M059J (cell line): ENCODE measurements at places on chromosomes 1 and 21. TPM values are rescaled to one million over a fixed set of nuclear protein-coding genes. Genes with fewer than 3 reads are reported as not detected.

GRCh38 chr21:41932191-41932575, 21.6 kb downstream of the C2CD2 start:
- peak; percentile 99 for DNase-seq

DNA sequence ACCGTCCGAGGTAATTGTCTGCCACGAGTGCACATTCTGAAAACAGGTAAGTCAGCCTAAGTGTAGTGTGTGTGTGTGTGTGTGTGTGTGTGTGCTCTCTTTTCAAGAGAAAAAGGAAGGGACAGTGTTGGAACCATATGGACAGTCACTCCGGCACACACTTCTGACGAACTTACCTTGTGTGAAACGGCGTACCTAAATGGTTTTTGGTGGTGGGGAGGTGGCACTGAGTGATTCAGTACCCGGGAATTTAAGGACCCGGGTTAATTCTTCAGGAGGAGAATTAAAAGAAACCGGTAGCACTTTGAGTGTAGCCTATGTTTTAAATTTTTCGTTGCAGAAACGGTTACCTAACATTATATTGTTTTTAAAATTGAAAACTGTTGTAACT, 286 bp downstream of the ODR4 start:
- DNase-seq, result no peak

GRCh38 chr21:43771698-43772424, 4.2 kb downstream of the CSTB start:
- no peak for DNase-seq

DNA sequence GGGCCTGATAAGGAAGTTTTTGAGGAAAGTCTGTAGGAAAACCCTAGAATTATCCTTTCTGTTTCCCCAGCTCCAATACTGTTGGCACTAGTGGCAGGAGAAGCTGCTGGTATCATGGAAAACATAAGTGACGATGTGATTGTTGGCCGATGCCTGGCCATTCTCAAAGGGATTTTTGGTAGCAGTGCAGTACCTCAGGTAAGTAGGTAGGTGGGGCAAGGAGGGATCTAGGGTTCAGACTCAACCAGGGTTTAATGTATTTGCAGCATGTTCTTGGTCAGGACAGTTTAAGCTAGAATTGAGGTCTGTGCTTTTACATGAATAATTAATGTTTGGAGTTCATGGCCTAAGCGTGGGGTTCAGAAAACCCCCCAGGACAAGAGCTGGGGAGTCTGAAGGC, 62.1 kb downstream of the KDM1A start:
- DNase-seq, result no peak

- DNase-seq, result peak; percentile 79
Measured at GRCh38 chr1:29196863-29197589, 15.3 kb upstream of the SRSF4 start.

GRCh38 chr1:242745079-242745478, 220.6 kb upstream of the PLD5 start:
- no peak for DNase-seq

- peak; percentile 75 for DNase-seq
Measured at GRCh38 chr1:11550664-11551283, 71.8 kb downstream of the DISP3 start.

DNA sequence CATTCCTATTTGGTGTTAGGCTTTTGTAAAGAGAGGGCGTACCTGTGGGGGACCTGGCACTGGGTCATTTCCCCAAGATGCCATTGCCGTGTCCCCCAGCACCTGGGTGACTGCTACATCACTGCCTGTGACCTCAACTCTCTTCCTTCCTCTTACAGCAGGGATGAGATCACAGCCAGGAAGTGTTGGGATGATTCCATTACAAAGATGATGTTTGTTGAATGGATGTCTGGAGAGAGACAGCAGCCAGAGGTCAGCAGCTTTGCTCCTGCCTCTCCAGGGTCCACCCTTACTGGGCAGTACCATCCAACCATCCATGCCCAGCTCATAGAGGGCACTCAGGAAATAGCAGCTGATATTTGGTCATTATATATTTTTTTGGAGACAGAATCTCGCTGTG, 35.1 kb downstream of the TMEM51 start:
- peak; percentile 51 for DNase-seq

DNA sequence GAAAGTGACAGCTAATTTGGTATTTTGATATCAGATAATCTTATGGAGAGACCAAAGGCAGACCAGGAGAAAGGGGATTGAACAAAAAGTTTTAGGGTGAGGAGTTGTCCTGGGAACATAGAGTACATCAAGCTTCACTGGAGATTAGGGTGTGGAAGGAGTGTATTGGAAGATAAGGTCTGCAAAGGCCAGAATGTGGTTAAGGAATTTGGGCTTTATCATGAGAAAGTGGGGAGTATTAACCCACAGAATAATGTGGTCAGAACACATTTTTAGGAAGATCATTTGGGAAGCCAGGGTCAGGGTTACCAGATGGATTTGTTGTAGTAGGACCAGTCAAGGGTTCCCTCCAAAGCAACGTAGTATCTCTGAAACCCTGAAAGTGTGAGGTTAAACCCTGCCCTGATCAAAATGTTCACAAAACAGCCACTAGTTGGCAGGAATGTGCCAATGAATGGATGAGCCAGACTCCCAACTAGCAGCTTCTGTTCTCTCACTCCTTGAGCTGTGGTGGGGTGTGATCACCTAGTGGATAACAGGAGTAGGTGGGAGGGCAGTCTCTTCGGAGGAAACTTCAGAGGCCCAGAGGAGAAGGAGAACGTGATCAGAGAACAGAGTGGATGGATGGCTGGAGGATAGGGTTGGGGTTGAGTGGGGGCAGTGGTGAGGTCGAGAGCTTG, 35.8 kb downstream of the SLC2A1 start:
- peak; percentile 87 for DNase-seq

GRCh38 chr1:10204003-10204642, 6.2 kb upstream of the KIF1B start:
- no peak for DNase-seq

GRCh38 chr1:36397083-36397377, 678 bp downstream of the LSM10 start:
- DNase-seq, result no peak

DNA sequence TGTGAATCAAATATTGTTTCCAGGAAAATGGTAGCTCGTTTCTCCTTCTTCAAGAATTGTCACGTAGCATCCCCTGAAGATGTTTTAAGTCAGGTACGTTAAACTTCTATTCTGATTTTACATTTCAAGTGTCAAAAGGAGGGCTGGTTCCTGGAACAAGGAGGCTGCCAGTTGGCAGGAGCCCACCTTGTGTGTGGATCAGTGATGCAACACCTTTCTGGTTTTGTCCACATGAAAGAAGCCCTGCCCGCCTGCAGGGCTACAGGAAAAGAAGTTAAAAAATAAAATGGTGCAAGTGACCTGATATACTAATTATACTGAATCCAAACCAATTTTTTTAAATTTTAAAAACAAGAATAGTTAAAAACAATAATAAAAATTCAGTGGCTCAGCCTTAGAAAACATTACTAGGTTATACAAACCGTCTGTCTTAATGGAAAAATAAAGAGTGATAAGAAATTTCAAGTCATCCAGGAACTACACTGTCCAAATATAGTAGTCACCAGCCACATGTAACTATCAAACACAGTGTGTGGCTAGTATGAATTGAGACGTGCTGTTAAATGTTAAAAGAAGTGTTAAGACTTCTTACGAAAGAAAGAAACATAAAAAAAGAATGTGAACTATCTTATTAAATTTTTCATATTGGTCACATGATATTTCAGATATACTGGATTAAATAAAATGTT, 123.1 kb downstream of the APP start:
- no peak for DNase-seq

DNA sequence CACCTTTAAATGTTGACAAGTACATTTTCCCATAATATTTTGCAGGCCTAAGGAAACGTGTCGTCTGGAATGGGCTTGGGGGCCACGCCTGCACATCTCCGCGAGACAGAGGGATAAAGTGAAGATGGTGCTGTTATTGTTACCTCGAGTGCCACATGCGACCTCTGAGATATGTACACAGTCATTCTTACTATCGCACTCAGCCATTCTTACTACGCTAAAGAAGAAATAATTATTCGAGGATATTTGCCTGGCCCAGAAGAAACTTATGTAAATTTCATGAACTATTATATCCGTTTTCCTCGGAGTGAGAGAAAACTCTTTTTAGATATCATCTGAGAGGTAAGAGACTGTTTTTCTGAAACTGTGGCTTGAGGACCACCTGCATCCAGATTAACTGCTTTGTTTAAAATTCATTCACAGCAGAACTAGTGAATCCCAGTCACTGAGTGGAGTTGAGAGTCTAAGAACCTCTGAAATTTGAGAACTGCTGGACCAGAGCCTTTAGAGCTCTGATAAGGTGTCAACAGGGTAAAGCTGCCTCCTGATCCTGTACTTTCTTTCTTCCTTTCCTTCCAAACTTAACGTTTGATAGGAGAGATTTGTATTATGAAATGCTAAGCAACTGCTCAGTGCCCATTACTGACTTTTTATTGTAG, 811 bp downstream of the EXO1 start:
- DNase-seq, result peak; percentile 26

DNA sequence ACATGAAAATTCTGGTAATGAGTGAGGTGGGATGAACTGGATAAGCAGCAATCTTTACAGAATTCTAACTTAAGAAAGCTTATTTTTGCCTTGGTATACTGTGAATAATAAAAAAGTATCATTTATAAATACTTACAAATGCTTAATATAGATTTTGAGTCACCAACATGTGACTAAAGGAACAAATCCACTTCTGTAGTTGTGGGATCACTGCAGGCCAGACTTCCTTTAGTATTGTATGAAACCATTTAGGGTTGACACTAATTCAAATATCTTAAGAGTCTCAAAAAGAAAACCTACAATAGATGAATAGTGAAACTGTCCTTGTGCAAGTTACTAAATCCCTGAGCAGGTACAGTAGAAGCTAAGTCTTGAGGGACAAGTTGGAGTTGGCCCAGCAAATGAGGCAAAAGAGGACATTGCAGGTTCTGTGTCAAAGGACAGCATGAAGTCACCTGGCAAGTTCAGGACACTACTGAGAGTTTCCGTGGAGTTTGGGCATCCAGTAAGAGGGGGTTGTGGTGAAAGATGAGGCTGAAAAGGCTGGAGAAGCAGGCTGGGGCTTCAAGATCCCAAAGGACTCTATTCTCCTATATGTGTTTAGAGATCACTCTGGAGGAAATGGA, 5.9 kb upstream of the THEM4 start:
- DNase-seq, result no peak

DNA sequence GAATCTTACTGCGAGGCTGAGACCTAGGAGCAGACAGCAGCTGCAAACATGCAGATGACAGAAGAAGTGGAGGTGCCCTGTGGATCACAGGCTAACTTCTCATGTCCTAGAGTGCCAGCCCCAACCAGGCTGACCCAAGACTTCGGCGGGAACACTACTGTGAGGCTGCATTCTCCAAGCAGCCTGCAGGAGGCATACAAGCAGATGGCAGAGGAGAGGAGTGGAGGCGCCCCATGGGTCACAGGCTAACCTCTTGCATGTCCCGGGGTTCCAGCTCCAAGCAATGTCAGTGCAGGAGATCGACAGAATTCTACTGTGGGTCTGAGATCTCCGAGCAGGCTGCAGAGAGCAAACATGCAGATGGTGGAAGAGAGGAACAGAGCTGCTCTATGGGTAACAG, 98.1 kb upstream of the ZNF678 start:
- no peak for DNase-seq

DNA sequence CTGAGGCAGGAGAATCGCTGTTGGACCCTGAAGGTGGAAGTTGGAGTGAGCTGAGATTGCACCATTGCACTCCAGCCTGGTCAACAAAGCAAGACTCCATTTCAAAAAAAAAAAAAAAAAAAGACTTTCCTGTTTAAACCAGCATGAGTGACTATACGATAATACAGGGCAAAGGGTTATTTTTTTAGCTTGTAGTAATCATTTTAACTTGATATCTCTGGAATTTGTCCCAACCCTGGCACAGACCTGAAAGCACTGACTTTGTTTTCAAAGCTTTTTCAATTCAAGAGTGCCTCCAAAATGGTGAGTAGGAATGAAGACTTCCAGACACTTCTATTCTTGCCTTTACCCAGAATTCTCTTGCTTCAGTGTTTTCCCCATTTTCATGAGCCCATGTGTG, 4.4 kb upstream of the TMCO2 start:
- peak; percentile 31 for DNase-seq

DNA sequence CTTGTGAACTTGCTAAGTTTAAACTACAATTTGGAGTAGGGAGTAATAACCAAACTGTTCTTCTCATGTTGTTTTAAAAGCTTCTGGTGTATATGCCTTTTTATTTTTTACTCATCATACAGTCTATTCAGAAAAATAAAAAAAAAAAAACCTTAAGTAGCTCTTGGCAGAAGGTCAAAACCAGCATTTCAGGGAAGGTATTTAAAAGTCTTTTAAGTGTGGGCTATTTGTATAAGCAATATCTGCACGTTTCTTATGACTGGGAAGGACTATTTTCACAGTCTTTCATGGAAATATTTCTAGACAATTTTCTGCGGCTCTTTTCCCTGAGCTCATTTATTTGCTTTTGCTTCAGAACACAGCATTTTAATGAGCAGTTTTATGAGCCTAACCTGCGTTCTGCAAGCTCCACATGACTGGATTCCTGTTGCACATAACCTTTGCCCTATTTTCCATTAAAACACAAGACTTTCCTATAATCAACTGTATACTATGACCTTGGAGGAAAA, 60.9 kb upstream of the C1orf105 start:
- peak; percentile 90 for DNase-seq

The BEST4 gene
- total RNA-seq, result 0.05 and 0.57 TPM in 2 replicates

The CELA3A gene
- not detected in 2 replicates for total RNA-seq

The NTNG1 gene
- total RNA-seq, result 5.8 and 8.3 TPM in 2 replicates

The LYPD8 gene
- 0.84 and 3.8 TPM in 2 replicates for total RNA-seq

The UBL4B gene
- not detected in 2 replicates for total RNA-seq

The OR2G6 gene
- total RNA-seq, result not detected in 2 replicates

The S100A7A gene
- not detected in 2 replicates for total RNA-seq

The CD5L gene
- total RNA-seq, result 0.10 TPM in 1 of 2 replicates, not detected in the other
